ENCODE measurements at places on chromosomes 5 and 9.

GRCh38 chr9:27162045-27162444 is 53.0 kb downstream of the TEK start:
- no peak for DNase-seq

DNA sequence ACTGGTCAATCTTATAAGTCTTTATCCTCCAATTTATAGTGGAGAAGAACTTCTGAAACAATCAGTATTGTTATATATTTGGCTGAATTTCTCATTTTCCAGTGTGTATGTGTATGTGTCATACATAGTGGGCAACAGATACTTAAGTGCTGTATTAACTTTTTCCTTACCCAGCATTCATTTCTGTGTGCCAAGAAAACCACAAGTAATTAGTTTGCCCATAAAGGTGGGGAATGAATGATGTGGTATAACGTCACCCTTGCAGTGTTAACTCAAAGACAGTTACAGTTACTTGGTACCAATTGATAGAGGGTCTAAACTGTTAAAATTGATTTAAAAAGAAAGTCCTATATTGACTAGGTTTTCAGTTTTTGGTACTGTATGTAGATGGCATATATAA is 2.0 kb downstream of the OGN start:
- DNase-seq, result no peak

DNA sequence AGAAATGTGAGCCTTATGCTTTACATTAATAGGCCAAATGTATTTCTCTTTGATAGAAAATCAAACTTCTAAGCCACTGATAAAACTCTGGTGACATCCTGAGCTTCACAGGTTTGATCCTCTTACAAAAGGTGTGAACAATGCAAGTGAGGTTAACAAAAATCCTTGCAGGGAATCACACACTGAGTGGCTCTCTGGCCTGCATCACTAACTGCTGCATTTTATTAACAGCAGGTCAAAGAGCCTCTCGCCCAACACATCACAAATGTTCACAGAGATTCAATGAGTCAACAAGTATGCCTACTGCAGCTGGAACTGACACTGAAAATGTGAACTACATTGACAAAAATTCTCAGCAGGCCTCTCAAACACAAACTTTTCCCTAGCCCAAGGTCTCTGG is 122.3 kb downstream of the SEMA5A start:
- DNase-seq, result no peak

GRCh38 chr9:34379334-34380033 is 2.8 kb upstream of the MYORG start:
- DNase-seq, result peak; percentile 39

- no peak for DNase-seq
Measured at GRCh38 chr5:9148242-9148641, 397.6 kb downstream of the SEMA5A start.

DNA sequence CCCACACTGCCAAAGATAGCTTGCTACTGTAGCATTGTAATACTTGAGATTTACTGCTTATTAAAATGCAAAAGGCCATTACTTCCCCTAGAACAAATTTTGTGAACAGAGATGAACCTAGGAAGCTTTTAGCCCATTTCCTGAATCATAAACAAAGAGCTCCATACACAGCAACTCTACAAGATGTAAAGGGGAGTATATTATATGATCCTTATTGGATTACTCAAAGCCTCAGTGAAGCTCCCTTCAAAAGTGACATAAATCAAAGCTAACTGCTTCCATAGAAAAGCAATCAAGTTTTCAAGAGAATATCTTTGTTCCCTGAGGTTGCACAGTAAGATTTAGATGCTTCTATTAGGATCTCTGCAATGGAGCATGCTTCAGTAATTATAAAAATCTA is 629.8 kb downstream of the EFNA5 start:
- DNase-seq, result no peak

DNA sequence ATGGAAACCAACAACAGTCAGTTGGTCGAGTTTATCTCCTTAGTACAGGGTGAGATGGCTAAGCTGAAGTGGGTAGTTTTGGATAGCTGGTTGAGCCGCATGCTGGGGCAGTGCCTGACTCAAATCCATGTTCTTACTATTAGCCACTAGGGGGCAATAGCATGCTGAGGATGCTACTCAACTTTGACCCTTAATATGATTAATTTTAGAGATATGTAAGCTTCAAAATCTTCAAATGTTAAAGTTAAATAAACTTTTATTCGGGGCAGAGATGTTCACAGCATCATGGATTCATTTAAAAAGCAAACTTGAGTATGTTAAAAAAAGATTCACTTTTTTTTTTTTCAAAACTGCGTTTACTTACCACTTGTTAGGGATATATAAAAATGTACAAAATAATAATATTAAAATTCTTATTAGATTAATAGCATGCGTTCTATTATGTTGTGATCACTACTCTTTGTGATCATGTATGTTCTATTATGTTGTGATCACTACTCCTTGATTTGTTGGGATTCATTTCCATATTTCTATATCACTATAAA is 57.0 kb downstream of the C9orf153 start:
- peak; percentile 2 for DNase-seq

- DNase-seq, result peak; percentile 38
Measured at GRCh38 chr9:117465706-117466105, 50.8 kb upstream of the ASTN2 start.

DNA sequence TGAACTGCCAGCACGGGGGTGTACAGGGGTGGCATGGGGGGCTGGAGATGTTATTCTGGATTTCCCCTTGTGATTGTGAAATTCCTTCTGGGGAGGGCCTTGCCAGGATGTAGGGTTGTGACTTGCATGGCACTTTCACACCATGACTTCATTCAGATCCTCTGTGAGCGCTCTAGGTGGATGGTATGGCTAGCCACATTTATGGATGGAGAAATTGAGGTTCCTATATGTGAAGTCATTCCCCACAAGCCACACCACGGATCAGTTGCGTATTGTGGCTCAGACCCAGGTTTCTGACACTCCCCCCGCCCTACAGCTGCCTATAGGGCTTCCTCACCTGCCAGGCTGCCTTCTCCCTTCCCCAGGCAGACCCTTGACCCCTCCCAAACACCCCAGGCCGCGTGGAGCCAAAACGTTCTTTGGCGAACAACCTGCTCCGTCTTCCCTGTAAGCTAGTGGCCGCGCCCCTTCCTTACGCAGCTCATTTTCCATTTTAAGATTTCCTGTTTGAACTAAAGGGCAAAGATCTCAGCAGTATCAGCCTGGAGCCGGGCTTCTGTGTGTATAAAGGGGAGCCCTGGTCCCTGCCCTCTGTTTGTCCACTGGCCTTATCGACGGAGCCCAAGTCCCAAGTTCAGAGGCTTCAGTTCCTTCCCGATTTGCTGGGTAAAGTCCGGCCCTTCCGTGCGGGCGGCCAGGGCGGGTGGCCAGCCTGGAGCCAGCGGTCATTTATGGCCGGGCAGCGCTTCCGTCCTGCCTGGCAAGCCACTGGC is 97.8 kb upstream of the KLF4 start:
- DNase-seq, result no peak

- no peak for DNase-seq
Measured at GRCh38 chr9:125431012-125431305, 169.3 kb downstream of the GAPVD1 start.

DNA sequence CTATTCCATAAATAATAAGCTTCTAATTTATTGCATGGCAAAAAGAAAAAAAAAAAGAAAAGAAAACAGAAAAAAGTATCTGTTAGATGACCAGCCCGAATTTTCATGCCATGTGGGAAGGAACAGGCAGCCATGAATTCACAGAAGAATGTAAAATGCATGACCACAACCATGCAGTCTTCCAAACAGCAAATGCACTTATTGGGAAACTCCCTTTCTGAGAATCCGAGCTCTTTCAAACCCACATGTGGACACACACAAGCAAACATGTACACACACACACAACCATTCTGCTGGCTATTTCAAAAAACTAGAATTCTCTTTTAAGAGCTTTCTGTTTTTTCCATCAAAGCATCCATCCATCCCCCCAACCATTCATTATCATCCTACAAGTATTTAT is 236.1 kb downstream of the DNAH5 start:
- no peak for DNase-seq

GRCh38 chr5:131262953-131263541 is 806 bp upstream of the CDC42SE2 start:
- DNase-seq, result no peak

GRCh38 chr5:21806943-21807342 is 1046.2 kb downstream of the CDH12 start:
- DNase-seq, result no peak

- DNase-seq, result no peak
Measured at GRCh38 chr9:114888607-114889006, 41.8 kb downstream of the TNFSF8 start.

GRCh38 chr9:131670247-131671132 is 69.4 kb downstream of the RAPGEF1 start:
- no peak for DNase-seq

GRCh38 chr5:170279459-170279817 is 18.1 kb downstream of the LCP2 start:
- DNase-seq, result no peak

GRCh38 chr5:69004676-69005075 is 89.1 kb upstream of the SLC30A5 start:
- DNase-seq, result no peak

DNA sequence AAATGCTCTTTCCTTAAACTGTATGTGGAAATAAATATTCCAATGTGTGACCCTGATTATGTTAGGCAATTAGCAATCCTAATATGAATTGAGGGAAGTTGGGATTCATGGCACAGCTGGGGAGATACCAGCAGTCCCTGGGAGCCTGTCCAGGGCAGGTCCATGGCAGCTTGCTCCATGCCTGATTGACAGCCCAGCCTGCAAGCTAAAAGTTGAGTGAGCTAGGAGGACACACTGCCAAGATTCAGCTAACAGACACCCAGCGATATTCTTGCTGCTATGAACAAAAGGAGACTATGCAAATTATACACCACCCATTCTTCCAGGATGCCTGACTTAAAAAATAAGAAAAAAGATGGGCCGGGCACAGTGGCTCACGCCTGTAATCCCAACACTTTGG is 6.2 kb downstream of the TGFBI start:
- no peak for DNase-seq
